ENCODE measurements at places on chromosomes 16 and 17. TPM values are rescaled to one million over a fixed set of nuclear protein-coding genes. Genes with fewer than 3 reads are reported as not detected.

SHISA9 gene
- total RNA-seq, result 2.7 TPM

TBC1D3E gene
- total RNA-seq, result not detected

SSTR5 gene
- total RNA-seq, result 2.4 TPM

LPCAT2 gene
- 32.5 TPM for total RNA-seq

CNGB1 gene
- 50.7 TPM for total RNA-seq

RPL23 gene
- 1,179 TPM for total RNA-seq

SLC6A4 gene
- total RNA-seq, result 2.4 TPM

TNP2 gene
- not detected for total RNA-seq

ABCC12 gene
- total RNA-seq, result not detected

SLC13A2 gene
- total RNA-seq, result 1.3 TPM

KRT33A gene
- not detected for total RNA-seq

DUXB gene
- not detected for total RNA-seq

TMC7 gene
- 3.1 TPM for total RNA-seq

PRKCA gene
- total RNA-seq, result 29.3 TPM

ASB16 gene
- total RNA-seq, result 2.4 TPM

LHX1 gene
- total RNA-seq, result 2.6 TPM

CTRB1 gene
- not detected for total RNA-seq

NPIPB5 gene
- total RNA-seq, result 324 TPM

OR1A2 gene
- not detected for total RNA-seq

ANKRD13B gene
- total RNA-seq, result 22.0 TPM

TEX19 gene
- not detected for total RNA-seq

PTGES3L gene
- 4.0 TPM for total RNA-seq

CACNG5 gene
- 64.4 TPM for total RNA-seq

GRAP gene
- total RNA-seq, result 2.5 TPM

GNPTG gene
- total RNA-seq, result 40.4 TPM

PRSS22 gene
- total RNA-seq, result 1.2 TPM

TMEM114 gene
- total RNA-seq, result 5.7 TPM

RAB40B gene
- 27.8 TPM for total RNA-seq

CORO7 gene
- total RNA-seq, result 42.5 TPM

JPH3 gene
- total RNA-seq, result 12.0 TPM

LLGL2 gene
- 51.2 TPM for total RNA-seq

CCDC200 gene
- not detected for total RNA-seq

LAT gene
- 2.9 TPM for total RNA-seq
